Effector CD4-positive, alpha-beta T cell (primary cell): ENCODE measurements at places on chromosomes 4 and X.

DNA sequence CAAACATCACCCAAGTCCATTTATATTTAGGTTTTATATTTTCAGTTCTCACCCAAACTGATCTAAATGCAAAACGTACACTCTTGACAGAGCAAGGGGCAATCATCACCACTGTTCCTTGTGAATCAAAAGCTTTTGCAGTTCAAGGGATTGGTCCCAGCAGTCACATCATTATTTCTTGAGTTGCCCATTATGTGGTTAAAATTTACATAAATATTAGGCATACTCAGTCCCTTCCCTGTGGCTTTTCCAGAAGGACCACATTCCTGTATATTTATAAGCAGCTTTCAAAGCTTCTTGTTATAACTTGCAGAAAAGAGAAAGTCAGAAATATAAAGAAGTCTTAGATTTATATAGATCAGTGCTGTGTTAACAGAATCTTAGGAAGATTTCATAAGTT lies 224.4 kb downstream of the CLCN4 start:
- no peak for DNase-seq

DNA sequence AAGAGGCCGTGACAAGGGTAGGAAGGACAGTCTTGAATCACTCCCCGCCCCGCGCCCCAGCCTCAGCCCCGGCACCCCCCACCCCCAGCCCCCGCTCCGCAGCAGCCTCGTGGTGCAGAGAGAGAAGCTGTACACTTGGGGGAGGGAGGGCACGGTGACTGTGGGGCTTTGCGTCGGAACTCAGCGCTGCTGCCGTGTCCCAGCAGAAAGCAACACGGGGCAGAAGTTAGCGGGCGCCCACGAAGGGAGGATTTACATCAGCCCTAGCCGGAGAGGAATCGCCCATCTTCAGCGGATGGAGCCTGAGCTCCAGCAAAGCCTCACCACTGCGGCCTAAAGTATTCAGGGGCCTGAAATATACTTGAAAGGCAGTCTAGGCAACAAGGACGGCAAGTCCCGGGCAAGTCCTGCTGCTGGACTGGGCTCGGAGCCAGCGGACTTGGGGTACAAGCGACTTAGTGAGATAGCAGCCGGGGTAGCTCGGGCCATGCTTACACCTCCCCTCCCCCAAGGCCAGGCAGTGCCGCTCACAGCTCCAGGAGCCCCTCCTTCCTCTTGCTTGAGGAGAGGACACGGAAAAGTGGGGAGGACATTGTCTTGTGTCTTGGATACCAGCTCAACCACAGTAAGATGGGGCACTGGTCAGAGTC lies 18.5 kb upstream of the OPN1LW start:
- DNase-seq: no peak

DNA sequence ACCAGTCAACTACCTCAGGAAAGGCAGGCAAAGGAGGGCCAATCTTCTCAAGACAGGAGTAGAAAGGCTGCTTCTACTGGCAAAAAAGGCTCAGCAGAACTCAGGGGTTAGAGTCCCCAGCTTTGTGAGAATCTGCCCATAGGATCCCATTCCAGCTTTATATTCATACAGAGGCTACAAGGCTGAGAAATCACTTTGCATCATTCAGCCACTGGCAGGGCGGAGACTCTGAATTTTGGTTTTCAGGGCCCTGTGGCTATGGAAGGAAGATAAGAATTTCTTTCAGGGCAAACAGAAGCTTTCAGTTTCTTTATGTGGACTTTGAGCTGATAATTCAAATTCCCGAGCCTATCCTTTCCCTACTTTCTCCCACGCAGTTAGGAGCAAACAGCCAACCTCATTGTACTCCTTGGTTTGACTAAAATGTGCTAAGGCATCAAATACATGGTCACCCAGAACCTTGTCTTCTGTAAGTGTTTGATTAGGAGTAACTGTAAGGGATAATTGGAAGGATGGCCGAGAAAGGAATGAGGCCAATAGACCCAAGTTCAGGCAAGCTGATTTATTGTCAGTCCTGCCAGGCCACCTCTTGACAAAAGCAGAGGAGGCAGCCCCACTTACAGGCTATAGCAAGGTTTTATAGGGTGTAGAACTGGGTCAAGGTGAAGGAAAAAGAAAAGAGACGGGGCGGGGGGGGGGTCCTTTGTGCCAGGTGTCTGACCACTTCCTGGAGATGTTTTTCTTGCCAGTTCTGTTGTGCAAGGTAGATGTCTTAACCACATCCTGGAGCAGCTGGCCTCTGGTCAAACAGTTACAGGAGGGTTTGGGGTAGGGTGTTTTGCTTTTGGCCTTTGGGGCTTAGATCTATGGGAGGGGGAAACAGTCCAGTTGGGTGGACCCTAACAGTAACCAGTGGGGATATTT lies 165.3 kb upstream of the PPP1R2C start:
- no peak for DNase-seq

- DNase-seq: no peak
Measured at GRCh38 chr4:151687021-151687640, 73.7 kb downstream of the GATB start.

DNA sequence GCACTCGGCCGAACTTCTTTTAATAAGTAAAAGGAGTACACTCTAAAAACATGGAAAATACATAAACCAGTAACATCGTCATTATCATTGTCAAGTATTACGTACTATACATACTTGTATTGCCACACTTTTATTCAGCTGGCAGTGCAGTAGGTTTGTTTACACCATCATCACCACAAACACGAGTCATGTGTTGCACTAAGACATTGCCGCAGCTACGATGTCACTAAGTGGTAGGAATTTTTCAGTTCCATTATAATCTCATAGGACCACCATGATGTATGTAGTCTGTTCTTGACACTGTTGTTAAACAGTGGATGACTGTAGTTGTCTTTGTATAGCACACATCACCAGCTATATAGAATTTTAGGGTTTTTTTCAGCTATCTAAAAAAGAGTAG lies 48.0 kb upstream of the TMEM131L start:
- no peak for DNase-seq

GRCh38 chr4:34771632-34772031 lies 1472.7 kb downstream of the ARAP2 start:
- DNase-seq: no peak

DNA sequence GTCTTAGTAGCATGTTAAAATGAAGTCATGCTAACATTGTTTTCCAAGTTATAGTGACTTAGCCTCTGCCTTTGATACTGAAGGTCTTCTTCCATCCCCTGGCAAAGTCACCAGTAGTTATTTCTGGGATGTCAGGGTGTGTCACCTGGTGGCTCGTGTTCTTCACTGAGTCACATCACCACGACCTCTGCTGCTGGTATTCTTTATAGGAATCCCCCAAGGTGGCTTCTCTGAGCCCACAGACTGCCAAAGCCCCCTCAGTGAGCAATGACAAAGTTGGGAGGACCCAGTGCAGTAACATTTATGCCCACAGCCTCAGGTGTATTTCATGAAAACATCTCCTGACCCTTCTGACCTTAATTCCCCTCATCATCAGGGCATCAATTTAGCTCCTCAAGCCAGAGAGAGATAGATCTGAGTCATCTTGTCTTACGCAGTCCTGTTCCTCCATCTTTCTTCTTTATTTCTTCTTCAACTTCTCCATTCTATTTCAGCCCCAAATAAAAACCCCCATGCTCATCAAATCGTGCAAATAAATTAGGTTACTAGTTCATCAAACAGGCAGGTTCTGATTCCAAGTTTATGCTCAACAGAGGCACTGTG lies 29.3 kb upstream of the GPRIN3 start:
- DNase-seq: no peak

DNA sequence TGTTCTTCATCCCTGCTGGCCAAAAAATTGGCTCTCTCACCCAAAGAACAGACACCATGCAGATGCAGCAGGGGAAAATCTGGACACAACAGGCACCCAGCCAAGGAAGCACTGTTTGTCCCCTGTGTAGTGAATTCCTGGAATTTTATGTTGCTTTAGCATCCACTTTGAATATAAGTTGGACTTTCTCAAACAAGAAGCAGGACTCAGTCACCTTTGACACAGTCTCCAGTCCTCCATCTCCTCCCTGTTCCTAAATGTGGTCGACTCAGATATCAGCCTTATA lies 11.8 kb downstream of the ZNF182 start:
- no peak for DNase-seq

DNA sequence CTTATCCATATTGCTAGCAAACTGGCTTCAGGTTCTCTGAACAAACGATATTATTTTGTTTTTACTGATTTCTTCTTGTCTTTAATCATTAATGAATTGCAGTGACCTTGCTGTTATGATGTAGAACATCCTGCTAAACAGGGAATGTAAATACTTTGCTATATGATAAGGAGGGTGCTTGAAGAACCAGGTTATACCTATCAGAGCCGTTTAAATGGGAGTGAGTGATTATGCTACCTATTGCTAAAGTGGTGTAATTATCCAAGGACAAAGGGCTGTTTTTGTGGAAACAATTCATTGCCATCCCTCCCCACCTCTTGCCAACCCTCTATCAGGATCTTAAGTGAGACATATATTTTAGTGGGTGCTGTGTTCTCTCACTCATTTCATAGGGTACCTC lies 788.9 kb downstream of the RPA4 start:
- DNase-seq: no peak

GRCh38 chr4:6701371-6701770 lies 7.7 kb downstream of the S100P start:
- DNase-seq: peak; percentile 18

DNA sequence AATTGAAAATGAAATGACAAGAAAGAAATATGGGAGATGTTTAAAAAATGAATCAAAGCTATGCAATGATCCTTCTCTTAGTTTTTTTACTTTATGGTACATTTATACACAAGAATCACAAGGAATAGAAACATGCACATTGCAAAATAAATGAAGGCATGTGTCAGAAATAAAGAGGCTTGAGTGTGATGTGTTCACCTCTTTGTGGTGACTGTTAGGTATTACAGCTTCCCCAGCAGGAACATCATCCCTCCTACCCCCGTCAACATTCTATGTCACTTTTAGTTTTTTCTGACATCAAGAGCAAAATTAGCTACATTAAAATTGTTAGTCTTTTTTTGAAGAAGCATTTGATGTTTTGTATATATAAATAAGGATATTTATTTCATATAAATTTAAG lies 214.8 kb downstream of the SLC4A4 start:
- no peak for DNase-seq

- no peak for DNase-seq
Measured at GRCh38 chr4:156983366-156983765, 11.8 kb upstream of the PDGFC start.

GRCh38 chr4:132860976-132861375 lies 288.1 kb upstream of the PCDH10 start:
- DNase-seq: no peak

- DNase-seq: no peak
Measured at GRCh38 chr4:17097362-17097761, 198.9 kb upstream of the LDB2 start.

GRCh38 chr4:17132226-17132625 lies 233.8 kb upstream of the LDB2 start:
- DNase-seq: no peak

GRCh38 chr4:168037676-168038075 lies 54.7 kb upstream of the ANXA10 start:
- no peak for DNase-seq

DNA sequence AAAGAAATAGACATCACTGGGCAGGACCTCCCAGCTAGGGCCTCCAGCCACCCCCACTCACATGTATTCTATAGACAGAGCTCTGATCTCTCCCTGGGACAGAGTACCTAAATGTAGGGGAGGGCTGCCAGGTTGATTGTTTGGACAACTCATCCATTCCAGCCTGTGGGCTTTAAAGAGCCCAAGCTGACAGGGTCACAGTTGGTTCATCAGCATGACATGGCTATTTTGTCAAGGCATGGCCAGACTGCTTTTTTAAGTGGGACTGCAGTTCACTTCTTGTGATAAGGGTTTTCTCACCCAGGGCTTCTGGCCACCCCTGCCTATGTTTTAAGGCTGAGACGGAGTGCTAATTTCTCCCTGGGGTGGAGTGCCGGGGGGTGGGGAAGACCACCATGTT lies 63.3 kb downstream of the KLHL4 start:
- DNase-seq: no peak

DNA sequence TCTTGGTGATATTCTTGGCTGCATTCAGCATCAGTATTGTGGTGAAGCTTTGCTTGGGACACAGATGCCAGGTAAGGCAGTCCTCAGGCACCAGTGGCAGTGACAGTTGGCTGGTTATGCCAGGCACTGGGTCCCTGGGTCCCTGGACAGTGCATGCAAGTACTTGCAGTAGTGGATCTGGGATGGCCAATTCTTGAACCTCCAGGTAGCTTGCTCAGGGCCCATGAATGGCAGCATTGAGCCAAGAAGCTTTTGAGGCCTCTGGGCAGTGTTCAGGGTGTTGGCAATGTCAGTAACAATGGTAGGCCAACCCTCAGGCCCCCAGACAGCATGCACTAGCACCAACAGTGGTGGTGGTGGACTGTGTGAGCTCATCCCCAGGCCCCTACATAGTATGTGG lies 106.8 kb upstream of the ANXA10 start:
- DNase-seq: no peak

- DNase-seq: no peak
Measured at GRCh38 chr4:39873823-39874222, 103.9 kb downstream of the PDS5A start.

DNA sequence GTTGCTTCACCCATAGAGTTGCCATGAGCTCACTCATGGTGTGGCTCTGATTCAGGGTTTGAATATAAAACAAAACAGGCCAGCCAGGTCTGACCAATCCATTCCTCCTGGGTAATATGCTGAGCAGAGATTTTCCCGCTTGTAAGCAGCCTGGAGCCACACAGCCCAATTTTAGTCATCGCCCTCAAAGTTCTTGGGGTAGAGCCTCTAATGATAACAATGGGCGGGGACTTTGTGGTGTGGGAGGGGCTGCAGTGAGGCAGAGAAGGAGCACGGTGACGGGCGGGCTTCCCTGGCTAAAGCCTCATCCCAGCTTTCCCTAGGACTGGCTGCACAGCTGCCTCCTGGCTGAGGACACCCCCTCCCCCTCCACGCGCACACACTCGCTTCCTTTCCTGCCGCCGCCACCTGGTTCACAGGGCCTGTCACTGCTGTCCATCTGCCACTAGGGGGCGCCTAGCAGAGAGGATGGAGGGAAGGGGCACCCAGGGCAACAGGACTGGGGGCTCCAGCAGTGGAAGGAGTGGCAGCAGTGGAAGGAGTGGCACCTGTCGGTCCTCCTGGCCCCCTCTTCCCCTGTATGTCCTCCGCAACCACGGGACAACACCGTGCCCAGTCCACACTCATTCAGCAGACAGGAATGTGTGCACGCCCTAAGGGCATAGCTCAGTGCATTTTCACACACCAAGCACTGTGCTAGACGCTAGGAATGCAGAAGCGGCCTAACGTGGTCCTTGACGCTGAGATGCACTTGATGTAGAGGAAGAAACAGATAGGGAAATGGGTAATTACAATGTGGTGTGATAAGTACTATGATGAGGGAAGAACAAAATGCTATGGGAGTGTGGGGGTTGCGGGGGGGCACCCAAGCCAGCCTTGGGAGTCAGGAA lies 26.8 kb downstream of the PRPS1 start:
- peak; percentile 63 for DNase-seq

GRCh38 chr4:77308843-77309242 lies 151.8 kb downstream of the CCNG2 start:
- DNase-seq: no peak
